ENCODE measurements at places on chromosomes 16 and 17.
A peak's percentile ranks its signal among the peaks of the same experiment; 100 is the strongest.

- H3K4me1 ChIP-seq, result peaks cover 35% of the 10 kb centered on the region
- H3K27me3 ChIP-seq, result no peaks in the 10 kb centered on the region
Observed at GRCh38 chr16:81715358-81716196, 63.5 kb upstream of the PLCG2 start.

- H3K27me3 ChIP-seq, result no peaks in the 10 kb centered on the region
- no peak for DNase-seq
- H3K4me3 ChIP-seq, result no peak overlapping the region
- H3K4me1 ChIP-seq, result peaks cover 9% of the 10 kb centered on the region
- H3K36me3 ChIP-seq, result peaks cover 71% of the 10 kb centered on the region
Observed at GRCh38 chr17:30495586-30495985, 18.4 kb downstream of the GOSR1 start.

DNA sequence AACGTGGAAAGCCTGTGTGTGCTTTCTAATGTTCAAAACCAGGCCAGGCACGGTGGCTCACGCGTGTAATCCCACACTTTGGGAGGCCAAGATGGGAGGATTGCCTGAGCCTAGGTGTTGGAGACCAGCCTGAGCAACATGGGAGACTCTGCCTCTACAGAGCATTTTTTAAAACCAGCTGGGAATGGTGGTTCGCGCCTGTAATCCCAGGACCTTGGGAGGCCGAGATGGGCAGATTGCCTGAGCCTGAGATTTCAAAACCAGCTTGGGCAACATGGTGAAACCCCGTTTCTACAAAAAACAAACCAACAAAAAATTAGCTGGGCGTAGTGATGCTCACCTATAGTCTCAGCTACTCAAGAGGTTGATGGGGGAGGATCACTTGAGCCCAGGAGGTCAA is 26.4 kb downstream of the RNF213 start:
- no peaks in the 10 kb centered on the region for H3K27me3 ChIP-seq
- H3K27ac ChIP-seq, result no peak overlapping the region
- peaks cover 65% of the 10 kb centered on the region for H3K36me3 ChIP-seq
- no peak overlapping the region for H3K4me3 ChIP-seq
- H3K4me1 ChIP-seq, result peaks cover 2% of the 10 kb centered on the region

- H3K36me3 ChIP-seq, result no peaks in the 10 kb centered on the region
- H3K4me1 ChIP-seq, result no peaks in the 10 kb centered on the region
- no peaks in the 10 kb centered on the region for H3K27me3 ChIP-seq
- H3K4me3 ChIP-seq, result no peak overlapping the region
- H3K27ac ChIP-seq, result no peak overlapping the region
Observed at GRCh38 chr17:12438813-12439586, 226.7 kb upstream of the MYOCD start.

DNA sequence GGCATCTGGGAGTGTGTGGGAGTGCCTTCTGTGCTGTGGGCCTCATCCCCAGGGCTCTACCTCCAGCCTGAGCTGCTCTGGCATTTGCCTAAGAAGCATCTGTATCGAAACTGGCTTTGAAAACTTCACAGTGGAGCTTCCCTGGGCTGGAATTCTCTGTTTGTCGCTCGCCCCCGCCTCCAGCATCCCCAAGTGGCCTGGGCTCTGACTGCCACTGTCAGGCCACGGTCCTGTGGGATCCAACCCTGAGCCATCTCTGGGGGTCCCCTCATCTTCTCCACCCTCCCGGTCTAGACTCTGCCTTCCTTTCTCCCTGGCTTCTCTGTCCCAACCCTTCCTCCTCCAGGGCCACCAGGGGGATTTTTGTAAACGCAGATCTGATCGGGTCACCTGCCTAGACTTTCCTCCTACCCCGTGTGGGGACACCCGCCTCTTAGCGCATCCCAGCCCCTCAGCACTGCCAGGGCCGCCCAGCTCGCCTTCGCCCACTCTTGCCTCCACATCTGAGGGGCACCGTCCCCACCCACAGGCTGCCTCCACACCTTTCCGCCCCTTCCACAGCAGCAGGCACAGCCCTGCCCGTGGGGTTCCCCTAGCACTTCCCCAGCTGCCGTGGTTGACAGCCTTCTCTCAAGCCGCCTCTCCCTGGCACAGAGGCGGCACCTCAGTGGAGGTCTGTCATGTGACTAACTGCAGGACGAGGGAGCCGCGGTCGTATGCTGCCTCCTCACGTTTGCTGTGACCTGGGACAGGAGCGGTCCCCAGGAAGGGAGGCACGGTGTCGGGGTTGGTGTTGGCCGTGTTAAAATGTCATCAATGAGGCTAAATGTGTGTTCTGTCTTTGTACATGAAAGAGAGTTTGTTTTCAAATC is 12.0 kb downstream of the TBC1D24 start:
- H3K27ac ChIP-seq, result peak overlapping the region; percentile 36
- H3K27me3 ChIP-seq, result no peaks in the 10 kb centered on the region
- no peaks in the 10 kb centered on the region for H3K36me3 ChIP-seq
- peak overlapping the region; percentile 31 for H3K4me3 ChIP-seq

DNA sequence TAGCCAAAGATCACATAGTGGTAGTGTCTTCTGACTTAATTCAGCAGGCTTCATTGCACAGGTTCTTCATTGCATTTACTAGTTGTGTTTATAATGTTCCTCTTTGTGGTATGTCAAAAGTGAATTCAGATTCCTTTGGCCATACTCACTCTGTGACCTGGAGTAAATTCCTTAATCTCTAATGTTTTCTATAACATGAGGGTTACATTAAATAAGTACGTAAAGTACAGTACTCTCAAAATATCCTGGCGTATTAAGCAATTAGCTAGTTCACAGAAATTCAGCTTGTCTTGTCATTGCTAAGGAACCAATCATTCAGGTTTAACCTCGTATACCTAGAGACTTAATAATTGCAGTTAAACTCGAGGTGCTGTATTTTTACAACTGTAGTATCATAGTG is 4.2 kb downstream of the RPS6KB1 start:
- no peak overlapping the region for H3K4me3 ChIP-seq
- no peaks in the 10 kb centered on the region for H3K27me3 ChIP-seq
- H3K4me1 ChIP-seq, result peaks cover 20% of the 10 kb centered on the region
- peaks cover 31% of the 10 kb centered on the region for H3K36me3 ChIP-seq
- H3K27ac ChIP-seq, result no peak overlapping the region
- DNase-seq, result no peak

- H3K27me3 ChIP-seq, result no peaks in the 10 kb centered on the region
- no peak for DNase-seq
- no peak overlapping the region for H3K27ac ChIP-seq
- H3K4me3 ChIP-seq, result no peak overlapping the region
- peaks cover 2% of the 10 kb centered on the region for H3K36me3 ChIP-seq
Observed at GRCh38 chr17:39643271-39643670, 6.3 kb downstream of the STARD3 start.

GRCh38 chr17:62017912-62018311 is 47.2 kb downstream of the MED13 start:
- no peak overlapping the region for H3K27ac ChIP-seq
- H3K4me3 ChIP-seq, result no peak overlapping the region
- DNase-seq, result no peak
- no peaks in the 10 kb centered on the region for H3K27me3 ChIP-seq

- peaks cover 6% of the 10 kb centered on the region for H3K36me3 ChIP-seq
- no peak overlapping the region for H3K27ac ChIP-seq
- no peak for DNase-seq
Observed at GRCh38 chr17:65261152-65261551, 124.0 kb downstream of the RGS9 start.

GRCh38 chr16:66294507-66294906 is 72.0 kb upstream of the CDH5 start:
- peaks cover 6% of the 10 kb centered on the region for H3K4me1 ChIP-seq
- H3K27ac ChIP-seq, result no peak overlapping the region
- H3K27me3 ChIP-seq, result peaks cover 3% of the 10 kb centered on the region
- no peak overlapping the region for H3K4me3 ChIP-seq
- H3K36me3 ChIP-seq, result no peaks in the 10 kb centered on the region

GRCh38 chr17:48761114-48761513 is 32.6 kb upstream of the HOXB13 start:
- H3K4me3 ChIP-seq, result no peak overlapping the region
- H3K27me3 ChIP-seq, result peaks cover 56% of the 10 kb centered on the region
- no peak overlapping the region for H3K27ac ChIP-seq
- H3K36me3 ChIP-seq, result no peaks in the 10 kb centered on the region
- H3K4me1 ChIP-seq, result no peaks in the 10 kb centered on the region

GRCh38 chr17:61447358-61447757 is 4.9 kb upstream of the TBX4 start:
- no peak overlapping the region for H3K27ac ChIP-seq
- no peaks in the 10 kb centered on the region for H3K4me1 ChIP-seq
- H3K4me3 ChIP-seq, result no peak overlapping the region
- H3K27me3 ChIP-seq, result peaks cover 54% of the 10 kb centered on the region
- DNase-seq, result no peak

- H3K4me3 ChIP-seq, result no peak overlapping the region
- H3K36me3 ChIP-seq, result no peaks in the 10 kb centered on the region
- peaks cover 8% of the 10 kb centered on the region for H3K27me3 ChIP-seq
- no peak overlapping the region for H3K27ac ChIP-seq
- no peaks in the 10 kb centered on the region for H3K4me1 ChIP-seq
Observed at GRCh38 chr17:5694551-5694950, 110.2 kb upstream of the NLRP1 start.

- no peak overlapping the region for H3K27ac ChIP-seq
- no peak overlapping the region for H3K4me3 ChIP-seq
- no peaks in the 10 kb centered on the region for H3K27me3 ChIP-seq
- peaks cover 15% of the 10 kb centered on the region for H3K4me1 ChIP-seq
- no peak for DNase-seq
- H3K36me3 ChIP-seq, result no peaks in the 10 kb centered on the region
Observed at GRCh38 chr16:15523092-15523541, 88.7 kb downstream of the BMERB1 start.

GRCh38 chr16:50888486-50889261 is 146.8 kb downstream of the CYLD start:
- peaks cover 1% of the 10 kb centered on the region for H3K4me1 ChIP-seq
- H3K4me3 ChIP-seq, result no peak overlapping the region
- H3K36me3 ChIP-seq, result no peaks in the 10 kb centered on the region
- H3K27ac ChIP-seq, result no peak overlapping the region

DNA sequence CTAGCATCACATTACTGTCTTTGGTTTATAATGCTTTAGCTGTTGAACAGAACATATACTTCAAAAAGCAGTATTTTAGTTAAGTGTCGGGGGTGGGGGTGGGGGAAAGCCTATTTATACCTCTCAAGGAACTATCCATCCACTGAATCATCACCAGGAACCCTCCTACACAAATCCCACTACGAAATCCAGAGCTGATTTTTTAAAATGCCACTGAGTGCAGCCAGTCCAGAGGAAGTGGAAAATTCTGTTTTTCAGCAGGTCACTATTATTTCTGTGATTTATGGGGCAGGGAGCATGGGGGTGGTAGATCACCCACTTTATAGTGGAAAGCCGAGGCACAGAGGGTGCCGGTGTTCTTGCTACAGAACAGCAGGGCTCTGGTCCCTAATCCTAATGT is 284.1 kb downstream of the SOX9 start:
- no peak overlapping the region for H3K27ac ChIP-seq
- H3K4me3 ChIP-seq, result no peak overlapping the region
- H3K27me3 ChIP-seq, result no peaks in the 10 kb centered on the region
- H3K4me1 ChIP-seq, result no peaks in the 10 kb centered on the region
- no peak for DNase-seq
- no peaks in the 10 kb centered on the region for H3K36me3 ChIP-seq

DNA sequence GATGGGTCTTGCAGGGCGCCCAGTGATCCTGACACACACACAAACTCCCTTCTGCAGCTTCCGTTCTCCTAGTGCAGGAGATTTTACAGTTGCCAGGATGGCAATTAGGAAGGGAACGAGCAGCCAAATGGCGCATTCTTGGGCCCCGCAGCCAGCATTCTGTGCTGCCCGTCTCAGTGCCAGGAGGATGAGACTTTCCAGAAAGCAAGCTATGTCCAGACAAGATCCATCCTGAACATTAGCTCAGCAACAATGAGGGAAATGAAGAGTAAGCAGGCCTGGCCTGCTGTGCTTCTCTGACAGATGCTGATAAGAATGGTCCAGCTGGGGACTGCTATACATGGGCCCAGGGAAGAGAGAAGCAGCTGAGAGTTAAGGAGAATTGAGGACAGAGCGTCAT is 16.5 kb downstream of the SPPL2C start:
- no peaks in the 10 kb centered on the region for H3K36me3 ChIP-seq
- no peak overlapping the region for H3K27ac ChIP-seq
- no peak for DNase-seq
- H3K27me3 ChIP-seq, result peaks cover 27% of the 10 kb centered on the region

DNA sequence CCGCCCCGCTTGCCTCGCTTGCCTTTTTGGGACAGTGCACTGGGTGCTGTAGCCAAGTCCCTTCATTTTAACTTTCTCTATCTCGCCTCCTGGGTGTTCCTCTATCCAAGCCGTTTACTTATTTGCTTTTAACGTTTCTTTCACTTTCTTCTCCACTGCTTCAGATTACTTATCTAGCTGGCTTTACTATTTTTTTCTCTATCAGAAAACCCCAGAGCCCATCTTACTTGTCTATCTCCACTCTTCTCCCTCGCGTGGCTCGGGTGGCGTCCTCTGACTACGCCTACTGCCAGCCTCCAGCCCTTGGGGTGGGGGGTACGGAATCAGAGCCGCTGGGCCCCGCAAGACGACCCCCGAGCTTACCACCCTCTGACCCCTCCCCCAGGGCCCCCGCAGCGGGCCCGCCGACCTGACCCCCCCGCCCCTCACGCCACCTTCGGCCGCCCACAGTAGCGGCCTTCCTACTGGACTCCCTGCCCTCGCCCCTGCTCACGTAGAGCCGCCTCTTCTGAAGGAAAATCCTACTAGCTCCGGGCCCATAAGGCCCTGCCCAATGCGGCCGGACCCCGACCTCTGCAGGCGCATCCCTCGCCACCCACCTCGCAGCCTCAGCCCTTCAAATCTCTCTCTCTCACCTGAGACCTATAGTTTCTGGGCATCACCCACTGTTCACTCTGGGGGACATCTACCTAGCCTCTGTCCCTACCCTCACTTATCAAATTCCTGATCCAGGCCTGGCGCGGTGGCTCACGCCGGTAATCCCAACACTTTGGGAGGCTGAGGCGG is 1.0 kb upstream of the SLC12A4 start:
- H3K4me1 ChIP-seq, result peaks cover 27% of the 10 kb centered on the region
- no peaks in the 10 kb centered on the region for H3K27me3 ChIP-seq
- no peak for DNase-seq
- H3K36me3 ChIP-seq, result peaks cover 4% of the 10 kb centered on the region
- peak overlapping the region; percentile 85 for H3K4me3 ChIP-seq

GRCh38 chr17:48261297-48261880 is 153.8 kb downstream of the SNX11 start:
- H3K36me3 ChIP-seq, result peaks cover 24% of the 10 kb centered on the region
- no peak overlapping the region for H3K27ac ChIP-seq
- H3K27me3 ChIP-seq, result no peaks in the 10 kb centered on the region
- DNase-seq, result no peak

- DNase-seq, result no peak
- H3K27ac ChIP-seq, result no peak overlapping the region
- H3K36me3 ChIP-seq, result no peaks in the 10 kb centered on the region
Observed at GRCh38 chr17:16820979-16821543, 131.0 kb downstream of the CCDC144A start.

- H3K4me1 ChIP-seq, result no peaks in the 10 kb centered on the region
- no peaks in the 10 kb centered on the region for H3K36me3 ChIP-seq
- no peaks in the 10 kb centered on the region for H3K27me3 ChIP-seq
- DNase-seq, result no peak
- H3K27ac ChIP-seq, result no peak overlapping the region
- H3K4me3 ChIP-seq, result no peak overlapping the region
Observed at GRCh38 chr16:3328643-3329042, 23.3 kb downstream of the ZNF75A start.
